Dorsolateral prefrontal cortex (tissue), 122 donors: ENCODE measurements at places on chromosomes 5 and 9.
A peak's percentile ranks its signal among the peaks of the same experiment; 100 is the strongest.

DNA sequence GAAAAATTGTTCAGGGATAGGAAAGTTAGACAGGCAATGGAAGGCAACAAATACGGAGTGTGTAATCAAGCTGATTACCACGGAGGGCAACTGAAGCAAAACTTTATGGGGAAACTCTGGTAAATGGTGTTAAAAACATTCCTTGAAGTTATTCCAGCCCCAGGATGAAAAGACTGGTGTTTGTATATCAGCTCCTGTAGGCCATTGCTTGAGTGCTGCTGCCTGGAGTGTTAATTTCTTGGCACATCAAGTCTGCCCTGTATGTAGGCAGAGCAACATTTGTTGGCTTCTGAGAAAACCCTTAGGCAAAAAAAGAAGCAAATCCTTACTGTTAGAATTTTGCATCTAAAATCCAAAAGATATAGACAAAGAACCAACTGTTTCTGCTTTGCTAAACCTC is 686.5 kb upstream of the ACO1 start:
- DNase-seq: no peak

- DNase-seq: no peak
These were observed 100.6 kb upstream of the SELENOP start for GRCh38 chr5:42912184-42912798.

DNA sequence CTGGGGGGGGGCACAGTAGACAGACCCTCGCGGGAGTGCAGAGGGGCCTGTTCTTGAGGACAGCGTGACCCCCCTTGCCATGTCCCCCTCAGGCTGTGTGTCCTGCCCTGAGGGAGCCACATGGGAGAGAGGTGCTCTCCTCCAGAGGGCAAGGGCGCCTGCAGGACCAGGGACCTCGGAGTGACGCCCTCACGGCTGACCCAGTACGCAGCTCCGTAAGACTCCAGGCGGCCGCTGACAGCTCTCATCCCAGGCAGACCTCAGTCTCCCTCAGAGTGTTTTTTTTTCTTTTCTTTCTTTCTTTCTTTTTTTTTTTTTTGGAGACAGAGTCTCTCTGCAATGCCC is 27.3 kb downstream of the EXD3 start:
- DNase-seq: no peak

DNA sequence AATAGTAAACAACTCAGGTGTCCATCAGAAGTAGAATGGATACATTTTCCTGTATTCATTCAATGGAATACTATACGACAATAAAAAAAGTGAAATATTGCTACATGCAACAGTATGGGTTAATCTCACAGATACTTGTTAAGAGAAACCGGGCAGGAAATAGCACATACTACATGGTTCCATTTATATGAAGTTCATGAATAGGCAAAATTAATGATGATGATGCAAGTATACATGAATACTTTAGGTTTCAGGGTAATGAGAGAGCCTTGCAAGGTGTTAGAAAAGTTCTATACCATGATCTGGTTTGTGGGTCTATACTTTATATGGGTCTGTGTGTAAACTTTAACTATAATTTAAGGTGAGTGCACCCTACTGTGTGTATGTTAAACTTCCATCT is 390.4 kb downstream of the ADGRV1 start:
- no peak for DNase-seq

GRCh38 chr9:761793-762560 is 79.5 kb upstream of the DMRT1 start:
- no peak for DNase-seq

DNA sequence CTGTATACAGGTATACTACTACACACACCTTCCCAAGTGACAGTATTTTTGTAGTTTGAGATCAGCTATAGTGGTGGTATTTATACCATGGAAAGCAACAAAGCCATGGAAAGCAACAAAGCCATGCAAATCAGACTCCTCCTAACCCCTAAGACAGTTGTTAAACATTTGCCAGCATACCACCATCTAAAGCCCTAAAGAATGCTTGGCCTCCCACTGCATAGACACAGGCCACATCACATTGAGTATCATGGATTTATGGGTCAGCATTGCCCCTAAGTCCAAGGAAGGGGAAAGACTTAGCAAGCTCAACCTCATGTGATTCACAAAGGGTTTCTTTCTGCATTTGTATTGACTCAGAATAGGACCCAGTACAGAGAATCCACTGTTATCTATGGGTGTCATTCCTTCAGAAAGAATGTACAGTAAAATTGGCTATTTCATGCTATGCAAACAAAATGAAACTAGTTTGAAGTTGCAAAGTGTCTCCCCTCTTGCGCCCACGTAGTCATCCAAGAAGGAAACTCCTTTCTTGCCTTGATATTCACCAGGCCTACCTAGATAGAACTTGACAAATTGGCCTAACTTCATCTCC is 70.4 kb upstream of the IQGAP2 start:
- DNase-seq: no peak

- DNase-seq: peak; percentile 37
These were observed 269.8 kb downstream of the GADD45G start for GRCh38 chr9:89874351-89875321.

DNA sequence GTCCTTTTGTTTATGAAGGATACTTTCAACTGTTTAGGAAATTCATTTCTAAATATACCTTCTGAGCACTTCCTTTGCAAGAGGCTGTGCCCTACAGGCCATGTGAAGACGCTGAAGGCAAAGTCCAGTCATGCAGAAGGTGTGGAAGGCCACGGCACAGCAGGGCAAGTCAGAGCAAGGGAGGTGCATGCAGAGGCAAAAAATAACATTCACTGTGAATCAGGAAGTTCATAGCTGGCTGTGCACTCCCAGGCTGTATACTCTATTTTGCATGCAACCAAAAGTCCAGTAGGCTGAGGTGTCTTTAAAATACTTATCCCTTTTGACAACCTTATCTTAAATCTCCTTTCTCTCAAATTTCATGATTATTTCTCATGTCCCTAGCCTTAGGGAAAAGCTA is 50.3 kb downstream of the GNAQ start:
- DNase-seq: no peak

DNA sequence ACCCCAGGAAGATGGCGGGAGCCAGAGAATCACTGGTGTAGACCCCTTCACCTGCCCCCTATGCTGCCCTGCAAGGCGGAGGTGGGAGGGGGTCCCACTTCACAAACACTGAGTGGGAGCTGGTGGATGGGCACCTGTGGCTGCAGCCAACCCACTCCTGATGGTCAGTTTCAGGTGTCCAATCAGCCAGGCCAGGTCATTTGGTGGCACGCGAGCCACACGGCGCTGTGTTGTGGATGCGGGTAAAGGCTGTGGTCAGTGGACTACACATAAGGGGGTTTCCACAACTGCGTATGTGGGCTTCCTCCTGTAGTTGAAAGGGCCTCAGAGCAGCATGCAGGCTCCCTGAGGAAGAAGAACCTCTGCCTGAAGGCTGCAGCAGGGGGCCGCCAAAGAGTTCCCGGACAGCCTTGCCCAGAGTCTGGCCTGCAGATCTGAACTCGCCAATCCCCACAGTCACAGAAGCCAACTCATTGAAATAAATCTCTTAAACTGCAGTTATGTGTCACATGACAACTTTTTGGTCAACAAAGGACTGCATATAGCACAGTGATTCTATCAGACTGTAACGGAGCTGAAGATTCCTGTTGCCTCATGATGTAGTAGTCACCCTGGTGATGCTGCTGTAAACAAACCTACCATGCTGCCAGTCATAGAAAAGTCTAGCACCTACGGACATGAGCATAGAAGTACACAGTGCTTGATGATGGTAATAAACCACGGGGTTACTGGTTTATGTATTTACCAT is 284.7 kb upstream of the IRX2 start:
- no peak for DNase-seq

GRCh38 chr5:151770383-151771258 is 1.1 kb upstream of the G3BP1 start:
- DNase-seq: peak; percentile 80

DNA sequence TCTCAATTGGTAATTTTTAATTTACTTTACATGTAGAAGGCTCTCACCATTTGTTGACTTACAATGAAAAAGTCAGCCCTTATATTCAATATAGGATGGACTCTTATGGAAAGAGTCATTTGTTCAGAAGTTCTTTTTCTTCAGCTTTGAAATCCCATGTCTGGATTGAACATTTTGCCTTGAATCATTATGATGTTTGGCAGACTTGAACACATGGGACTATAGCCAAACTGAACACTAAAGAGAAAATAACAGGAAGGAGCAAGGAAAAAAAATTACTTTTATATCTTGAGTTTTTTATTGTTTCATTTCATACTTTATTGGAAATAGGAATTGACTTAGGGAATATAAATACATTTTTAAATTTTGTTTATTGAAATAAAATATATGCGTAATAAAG is 1503.0 kb downstream of the EFNA5 start:
- DNase-seq: no peak

GRCh38 chr5:42828671-42829070 is 17.0 kb upstream of the SELENOP start:
- no peak for DNase-seq

DNA sequence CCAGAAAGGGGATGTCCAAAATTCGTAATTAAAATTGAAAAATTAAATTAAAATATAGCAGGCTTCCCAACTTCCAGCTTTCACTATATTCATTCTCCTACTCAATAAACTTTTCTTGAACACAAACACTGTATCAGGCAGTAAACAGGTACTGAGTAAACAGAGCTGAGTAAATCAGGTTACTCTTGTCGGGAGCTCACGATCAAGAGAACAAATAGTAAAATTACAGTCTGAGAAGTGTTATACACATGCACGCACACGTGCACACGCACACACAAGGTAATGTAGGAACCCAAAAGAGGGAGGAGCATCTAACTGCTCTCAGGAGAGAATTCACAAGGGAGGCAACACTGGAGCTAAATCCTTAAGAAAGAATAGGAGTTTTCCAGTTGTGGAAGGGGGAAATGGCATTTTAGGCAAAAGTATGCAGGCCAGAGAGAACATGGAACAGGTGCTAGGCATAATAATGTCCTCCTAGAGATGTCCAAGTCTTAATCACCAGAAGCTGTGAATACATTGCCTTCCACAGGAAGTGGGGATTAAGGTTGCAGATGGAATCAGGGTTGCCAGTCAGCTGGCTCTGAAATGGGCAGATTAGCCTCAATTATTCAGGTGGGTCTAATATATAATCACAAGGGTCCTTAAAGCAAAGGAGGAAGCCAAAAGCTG is 598.8 kb upstream of the BRINP1 start:
- DNase-seq: no peak

- DNase-seq: no peak
These were observed 22.2 kb upstream of the CXCL14 start for GRCh38 chr5:135600971-135601381.

DNA sequence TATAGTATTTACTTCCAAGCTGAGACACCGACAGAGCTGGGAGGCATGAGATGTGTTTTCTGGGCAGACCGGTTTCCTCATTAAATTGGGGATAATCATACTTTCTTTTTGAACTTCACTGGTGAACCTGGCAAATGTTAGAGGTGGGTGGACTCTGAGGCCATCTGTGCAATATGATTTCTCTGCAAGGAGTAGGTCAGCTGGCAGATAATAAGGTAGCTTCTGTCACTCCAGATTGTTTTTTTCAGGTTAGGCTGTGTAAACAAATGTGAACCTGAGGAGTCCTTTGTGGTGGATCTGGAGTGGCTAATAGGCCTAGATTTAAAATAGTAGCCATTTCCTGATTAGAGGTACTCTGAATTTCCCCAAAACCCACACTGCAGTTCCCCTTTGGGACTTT is 75.4 kb upstream of the S1PR3 start:
- DNase-seq: no peak

DNA sequence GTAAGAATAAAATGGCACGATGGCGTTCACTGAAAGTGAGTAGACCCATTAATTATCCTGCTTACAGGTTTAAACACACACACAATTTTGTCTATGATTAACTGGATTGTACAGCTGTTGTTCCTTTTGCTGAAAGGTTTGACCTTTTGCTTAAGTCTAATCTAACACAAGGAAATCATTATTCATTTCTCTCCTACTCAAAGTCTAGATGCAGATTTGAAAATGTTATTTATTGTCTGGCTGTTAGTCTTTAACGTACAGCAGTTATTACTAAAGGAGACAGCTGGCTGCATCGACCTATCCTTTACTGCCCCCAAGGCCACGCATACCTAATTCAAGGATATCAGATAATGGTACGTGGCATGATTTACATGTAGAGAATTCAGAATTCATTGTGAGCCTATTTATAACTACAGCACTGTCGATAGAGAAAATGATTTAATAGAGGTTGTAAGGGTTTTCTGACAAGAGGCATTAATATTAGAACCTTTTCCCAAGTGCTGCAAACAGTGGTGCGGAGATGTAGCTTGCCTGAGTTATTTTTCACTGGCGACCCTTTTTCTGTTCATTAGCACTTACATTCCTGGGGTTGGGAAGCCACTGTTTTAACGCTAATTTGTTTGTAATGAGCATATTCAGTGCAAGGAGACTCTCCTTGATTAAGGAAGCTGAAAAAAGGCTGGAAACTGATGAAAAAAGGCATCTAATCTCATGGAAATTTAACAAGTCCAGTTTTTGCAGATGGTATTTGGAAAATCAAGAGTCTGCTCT is 368.4 kb upstream of the GRAMD2B start:
- DNase-seq: no peak

- DNase-seq: no peak
These were observed 9.0 kb upstream of the ADGRD2 start for GRCh38 chr9:124441291-124441690.

DNA sequence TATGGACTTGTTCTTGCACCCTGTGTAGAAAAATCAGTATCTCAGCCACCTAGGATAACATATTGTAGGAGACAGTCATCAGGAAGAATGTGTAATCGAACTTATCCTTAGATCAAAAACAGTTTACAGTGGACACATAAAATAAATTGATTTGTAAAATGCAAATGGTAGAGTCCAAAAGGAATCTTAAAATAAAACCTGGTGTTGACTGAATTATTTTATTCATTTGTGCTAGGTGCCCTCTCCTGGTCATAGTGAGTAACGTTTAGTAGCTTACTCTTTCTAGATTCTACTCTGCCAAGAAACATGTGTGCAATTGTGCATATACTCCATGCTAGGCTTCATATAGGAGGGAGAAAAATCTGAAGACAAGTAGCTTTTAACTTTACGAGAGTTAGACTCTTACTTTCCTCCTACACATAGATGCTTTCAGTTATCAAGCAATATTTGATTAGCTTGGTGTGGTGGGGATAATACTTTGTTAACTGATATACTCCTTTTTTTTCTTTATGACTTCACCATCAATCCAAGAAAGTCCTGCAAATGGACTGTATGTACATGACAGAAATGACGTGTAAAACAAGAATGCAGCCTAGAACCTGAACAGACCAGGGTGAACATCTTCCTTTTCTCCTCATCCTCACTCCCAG is 23.7 kb upstream of the LOX start:
- DNase-seq: no peak

GRCh38 chr9:134245179-134245578 is 80.8 kb upstream of the RNU6ATAC start:
- DNase-seq: no peak

GRCh38 chr9:112784020-112784785 is 33.6 kb downstream of the SNX30 start:
- no peak for DNase-seq
